Activated CD4-positive, alpha-beta T cell treated with anti-CD3 and anti-CD28 coated beads for 36 hours (primary cell): ENCODE measurements at places on chromosomes 3 and 15. TPM values are rescaled to one million over a fixed set of nuclear protein-coding genes. Genes with fewer than 3 reads are reported as not detected.

- no peak for DNase-seq
- no peaks in the 10 kb centered on the region for H3K36me3 ChIP-seq
- no peaks in the 10 kb centered on the region for H3K27me3 ChIP-seq
- H3K27ac ChIP-seq: no peak overlapping the region
- no peaks in the 10 kb centered on the region for H3K4me1 ChIP-seq
Observed at GRCh38 chr3:25041871-25042584, 386.0 kb upstream of the RARB start.

DNA sequence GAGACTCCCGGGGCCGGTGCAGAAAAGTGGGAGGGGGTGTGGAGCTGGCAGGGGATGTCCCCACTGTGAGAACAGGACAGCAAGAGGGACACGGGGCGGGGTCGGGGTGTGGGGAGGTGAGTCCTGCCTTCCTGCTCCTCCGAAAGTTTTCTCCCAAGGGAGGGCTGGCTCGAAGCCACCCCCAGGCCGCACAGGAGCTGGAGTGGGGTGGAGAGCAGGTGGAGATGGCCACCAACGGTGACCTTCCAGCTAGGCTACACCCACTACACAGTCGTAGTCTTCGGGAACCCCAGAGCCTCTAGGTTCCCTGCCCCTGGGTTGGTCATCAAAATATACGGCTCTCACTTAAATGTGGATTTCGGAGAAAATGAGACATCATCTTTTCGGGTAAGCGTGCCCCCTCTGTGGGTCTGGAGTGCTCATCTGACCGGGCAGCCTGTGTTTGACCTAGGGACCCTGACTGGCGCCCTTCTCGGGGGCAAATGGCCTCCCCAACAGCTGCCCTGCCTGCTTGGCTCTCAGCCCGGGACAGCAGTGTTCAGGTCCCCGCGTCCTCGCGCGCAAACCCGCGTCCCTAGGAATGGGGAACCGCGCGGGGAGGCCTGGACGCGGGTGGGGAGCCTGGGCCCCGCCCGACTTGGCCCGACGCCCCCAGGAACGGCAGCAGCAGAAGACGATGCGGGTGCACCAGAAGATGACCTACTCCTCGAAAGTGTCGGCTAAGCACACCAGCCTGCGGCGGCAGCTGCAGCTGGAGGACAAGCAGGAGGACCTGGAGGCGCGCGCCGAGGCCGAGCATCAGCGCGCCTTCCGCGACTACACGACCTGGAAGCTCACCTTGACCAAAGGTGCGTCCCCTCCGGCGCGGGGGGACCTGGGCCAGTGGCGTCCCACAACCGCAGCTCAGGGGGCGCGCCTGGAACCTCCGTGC is 21.2 kb downstream of the CFAP100 start:
- no peaks in the 10 kb centered on the region for H3K36me3 ChIP-seq
- H3K27me3 ChIP-seq: peaks cover 28% of the 10 kb centered on the region
- no peak overlapping the region for H3K4me3 ChIP-seq
- DNase-seq: no peak
- H3K4me1 ChIP-seq: no peaks in the 10 kb centered on the region
- H3K27ac ChIP-seq: no peak overlapping the region

DNA sequence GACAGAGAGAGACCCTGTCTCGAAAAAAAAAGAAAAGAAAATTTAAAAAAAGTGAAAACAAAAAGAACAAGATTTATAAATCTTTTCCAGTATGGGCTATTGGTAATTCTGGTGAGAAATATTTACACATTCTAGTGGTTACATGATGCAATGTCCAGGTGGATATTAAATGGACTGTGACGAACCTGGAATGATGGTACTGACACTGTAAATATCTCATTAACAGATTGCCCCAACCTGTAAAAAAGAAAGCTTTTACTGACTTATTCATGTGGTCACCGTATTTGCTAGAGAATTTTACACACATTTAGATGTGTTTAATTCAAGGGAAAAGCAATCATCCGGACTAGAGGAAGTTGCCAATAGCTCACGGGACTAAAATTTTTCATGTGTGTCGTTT is 162.1 kb upstream of the LRIG1 start:
- DNase-seq: no peak
- peaks cover 4% of the 10 kb centered on the region for H3K27me3 ChIP-seq
- no peaks in the 10 kb centered on the region for H3K36me3 ChIP-seq
- no peaks in the 10 kb centered on the region for H3K4me1 ChIP-seq
- H3K27ac ChIP-seq: no peak overlapping the region

DNA sequence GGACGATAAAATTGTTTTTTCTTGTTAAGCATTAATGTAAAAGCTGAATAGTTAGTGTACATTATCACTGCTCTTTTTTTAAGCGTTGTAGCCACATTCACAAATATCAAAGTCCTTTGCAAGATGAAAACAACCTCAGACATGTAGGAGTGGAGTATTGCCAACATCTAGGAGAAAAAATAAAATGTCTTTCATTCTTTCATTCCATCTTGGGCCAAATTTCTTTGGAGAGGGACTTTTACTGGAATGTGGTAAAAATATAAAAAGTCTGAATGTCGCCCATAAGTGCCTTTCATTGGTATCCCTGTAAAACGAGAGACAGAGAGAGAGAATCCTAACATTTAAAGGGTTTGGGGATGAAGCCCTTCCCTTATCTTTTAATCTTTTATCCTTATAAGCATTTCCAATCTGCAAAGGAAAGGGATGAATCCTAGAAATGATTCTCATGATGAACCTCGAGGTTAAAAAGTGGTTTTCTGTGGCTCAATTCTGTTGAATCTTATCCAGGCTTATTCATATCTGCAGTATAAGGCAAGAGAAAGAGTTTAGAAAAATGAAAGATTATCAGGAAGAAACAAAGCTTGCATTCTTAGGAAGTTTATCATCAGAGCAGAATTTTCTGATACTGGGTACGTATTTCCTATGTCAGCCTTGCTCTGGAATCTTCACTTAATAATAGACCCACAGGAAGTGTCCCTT is 1031.7 kb downstream of the MCTP2 start:
- H3K27ac ChIP-seq: no peak overlapping the region
- H3K36me3 ChIP-seq: no peaks in the 10 kb centered on the region
- no peak for DNase-seq
- no peaks in the 10 kb centered on the region for H3K4me1 ChIP-seq

- H3K36me3 ChIP-seq: no peaks in the 10 kb centered on the region
- no peak overlapping the region for H3K27ac ChIP-seq
- H3K27me3 ChIP-seq: peaks cover 6% of the 10 kb centered on the region
- DNase-seq: no peak
- no peaks in the 10 kb centered on the region for H3K4me1 ChIP-seq
- no peak overlapping the region for H3K4me3 ChIP-seq
Observed at GRCh38 chr3:34254285-34254684, 455.9 kb downstream of the PDCD6IP start.

DNA sequence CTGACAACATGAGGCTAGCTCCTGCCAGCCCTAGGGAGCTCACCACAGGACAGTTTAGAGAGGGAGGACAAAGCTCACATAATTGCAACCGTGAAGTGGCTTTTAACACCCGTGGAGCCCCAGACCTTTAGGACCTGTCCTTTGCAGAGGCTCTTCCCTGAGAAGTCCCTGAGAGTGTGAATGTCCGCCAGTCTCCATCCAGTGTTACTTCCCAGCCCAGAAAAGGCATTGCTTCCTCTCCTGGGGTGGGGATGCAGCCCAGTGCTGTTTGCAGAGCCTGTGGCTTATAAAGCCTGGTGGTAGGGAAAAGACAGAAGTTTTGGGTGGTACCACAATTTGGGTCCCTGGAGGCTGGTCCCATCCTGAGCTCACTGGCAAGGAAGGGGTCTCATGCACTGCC is 182.0 kb downstream of the SLCO3A1 start:
- no peak for DNase-seq
- no peaks in the 10 kb centered on the region for H3K27me3 ChIP-seq
- H3K36me3 ChIP-seq: no peaks in the 10 kb centered on the region
- H3K4me1 ChIP-seq: peaks cover 12% of the 10 kb centered on the region

DNA sequence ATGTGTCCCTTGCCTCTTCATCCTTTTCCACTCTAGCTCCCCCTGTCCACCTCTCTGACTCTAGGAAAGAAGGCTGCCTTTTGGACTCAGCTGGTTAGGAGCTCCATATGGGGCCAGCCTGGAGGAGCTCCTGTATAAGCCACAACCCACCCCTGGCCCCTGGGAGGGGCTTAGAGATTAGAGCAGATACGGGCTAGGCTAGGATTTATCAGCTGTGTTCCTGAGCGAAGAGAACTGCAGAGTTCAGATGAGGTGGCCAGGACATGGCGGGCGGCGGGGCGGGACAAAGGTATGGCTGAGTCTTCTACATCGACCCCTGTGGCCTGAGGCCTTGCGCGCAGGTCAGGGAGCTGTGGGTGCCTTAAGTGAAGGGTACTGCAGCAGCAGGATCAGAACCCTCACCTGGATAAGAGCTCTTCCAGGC is 7.9 kb downstream of the NBEAL2 start:
- peaks cover 11% of the 10 kb centered on the region for H3K36me3 ChIP-seq
- H3K4me3 ChIP-seq: peak overlapping the region; percentile 77
- H3K27ac ChIP-seq: peak overlapping the region; percentile 95
- no peaks in the 10 kb centered on the region for H3K27me3 ChIP-seq

Gene TAMM41
- 26.3 TPM for total RNA-seq

Gene STRA6
- total RNA-seq: not detected

Gene MIX23
- total RNA-seq: 148 TPM

Gene TNFAIP8L3
- not detected for total RNA-seq

Gene RTP3
- total RNA-seq: not detected

Gene EPHA3
- 0.07 TPM for total RNA-seq

Gene CKMT1A
- 0.27 TPM for total RNA-seq

Gene GATM
- total RNA-seq: 2.5 TPM
